ENCODE measurements at places on chromosomes 7 and 10. TPM values are rescaled to one million over a fixed set of nuclear protein-coding genes. Genes with fewer than 3 reads are reported as not detected.
A peak's percentile ranks its signal among the peaks of the same experiment; 100 is the strongest.

- peak; percentile 61 for DNase-seq
These were observed 67.6 kb downstream of the JAZF1 start for GRCh38 chr7:28112883-28113540.

The TRIL gene
- 2.0 TPM for total RNA-seq

The RNF32 gene
- 1.7 TPM for total RNA-seq

DNA sequence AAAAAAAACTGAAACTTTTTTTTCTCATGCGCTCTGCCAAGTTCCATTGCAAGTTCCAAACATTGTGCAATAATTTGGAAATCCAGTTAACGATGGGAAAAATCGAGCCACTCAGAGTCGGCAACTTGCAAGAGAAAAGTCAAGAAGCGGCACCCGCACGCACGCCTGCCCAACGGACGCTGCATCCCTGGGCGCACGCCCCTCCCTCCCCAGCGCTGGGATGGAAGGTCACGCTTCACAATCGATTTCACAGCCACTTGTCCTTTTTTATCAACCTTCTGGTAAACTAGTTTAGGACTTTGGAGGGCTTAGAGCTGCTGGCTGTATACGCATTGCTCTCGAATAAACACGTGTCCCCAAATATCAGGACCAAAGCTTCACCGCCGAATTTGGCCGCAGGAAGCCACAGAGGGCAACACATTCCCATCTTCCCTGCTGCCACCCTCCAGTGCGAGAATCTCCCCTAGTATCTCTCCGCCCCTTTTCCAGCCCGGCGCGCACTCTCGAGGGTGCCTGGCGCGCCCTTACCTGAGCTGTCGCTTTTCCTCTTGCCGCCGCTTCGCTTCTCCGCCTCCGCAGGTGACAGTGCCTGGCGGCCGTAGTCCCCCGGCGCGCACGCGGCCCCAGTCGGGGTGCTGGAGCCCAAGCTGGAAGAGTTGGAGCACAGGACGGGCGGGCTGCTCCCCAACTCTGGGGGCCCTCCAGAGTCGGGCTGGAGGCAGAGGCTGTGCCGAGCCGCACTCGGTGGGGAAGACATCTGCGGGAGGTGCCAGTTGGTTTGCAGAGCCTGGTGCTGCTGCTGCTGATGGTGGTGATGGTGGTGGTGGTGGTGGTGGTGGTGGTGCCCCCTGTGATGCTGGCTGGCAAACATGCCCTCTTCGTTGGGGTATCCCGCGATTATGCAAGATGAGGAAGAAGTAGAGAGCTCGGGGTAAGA, 857 bp downstream of the MEOX2 start:
- DNase-seq = peak; percentile 58

Measured in ovary (tissue), 10 donors.